Smooth muscle cell of the coronary artery (primary cell): ENCODE measurements at places on chromosomes 11 and 22. TPM values are rescaled to one million over a fixed set of nuclear protein-coding genes. Genes with fewer than 3 reads are reported as not detected.

The DLG2 gene
- total RNA-seq = 0.45 and 4.6 TPM in 2 replicates

The C11orf16 gene
- not detected in 2 replicates for total RNA-seq

The MPZL2 gene
- 0.08 and 0.94 TPM in 2 replicates for total RNA-seq

The ACCS gene
- total RNA-seq = 4.6 and 9.6 TPM in 2 replicates
